Tibial nerve (tissue), 4 donors: ENCODE measurements at places on chromosomes 2 and 18.
A peak's percentile ranks its signal among the peaks of the same experiment; 100 is the strongest.

GRCh38 chr2:26483957-26484565 is 6.1 kb upstream of the OTOF start:
- no peak for DNase-seq
- no peaks in the 10 kb centered on the region for H3K27me3 ChIP-seq
- no peak overlapping the region for H3K4me3 ChIP-seq
- H3K4me1 ChIP-seq = no peaks in the 10 kb centered on the region
- H3K36me3 ChIP-seq = no peaks in the 10 kb centered on the region
- no peak overlapping the region for H3K27ac ChIP-seq

GRCh38 chr2:63654959-63655358 is 66.2 kb downstream of the MDH1 start:
- no peak for DNase-seq
- no peaks in the 10 kb centered on the region for H3K36me3 ChIP-seq
- H3K27me3 ChIP-seq = no peaks in the 10 kb centered on the region
- H3K4me1 ChIP-seq = no peaks in the 10 kb centered on the region
- no peak overlapping the region for H3K27ac ChIP-seq

GRCh38 chr2:207692206-207693065 is 19.0 kb upstream of the CCNYL1 start:
- H3K4me1 ChIP-seq = no peaks in the 10 kb centered on the region
- no peak overlapping the region for H3K4me3 ChIP-seq
- peak; percentile 27 for DNase-seq
- no peaks in the 10 kb centered on the region for H3K27me3 ChIP-seq

DNA sequence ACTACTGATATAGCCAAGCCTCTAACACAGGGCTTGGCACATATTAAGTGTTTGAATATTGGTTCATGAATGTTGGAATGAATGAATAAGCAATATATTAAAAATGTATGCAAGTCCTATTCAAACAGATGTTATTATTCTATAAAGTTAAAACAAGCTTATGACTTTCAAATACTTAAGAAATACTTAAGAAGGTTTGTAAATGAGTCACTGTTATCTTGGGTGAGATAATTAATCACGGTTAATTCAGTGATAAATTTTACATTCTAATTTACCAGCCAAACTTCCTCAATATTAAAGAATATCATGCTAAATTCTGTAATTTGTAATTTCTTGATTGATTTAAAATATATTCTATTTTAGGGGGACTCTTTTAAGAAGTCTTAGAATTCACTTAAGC is 74.8 kb downstream of the RBMS1 start:
- H3K36me3 ChIP-seq = no peaks in the 10 kb centered on the region
- no peak overlapping the region for H3K27ac ChIP-seq
- H3K4me1 ChIP-seq = no peaks in the 10 kb centered on the region
- H3K4me3 ChIP-seq = no peak overlapping the region

- H3K27ac ChIP-seq = no peak overlapping the region
- H3K36me3 ChIP-seq = no peaks in the 10 kb centered on the region
- no peaks in the 10 kb centered on the region for H3K4me1 ChIP-seq
- no peak for DNase-seq
Measured at GRCh38 chr2:69299772-69300516, 87.1 kb downstream of the GFPT1 start.

- no peaks in the 10 kb centered on the region for H3K36me3 ChIP-seq
- no peaks in the 10 kb centered on the region for H3K27me3 ChIP-seq
- DNase-seq = no peak
- H3K27ac ChIP-seq = no peak overlapping the region
- H3K4me3 ChIP-seq = no peak overlapping the region
- H3K4me1 ChIP-seq = no peaks in the 10 kb centered on the region
Measured at GRCh38 chr2:239436669-239437335, 36.0 kb upstream of the HDAC4 start.
